ENCODE measurements at places on chromosomes 7 and 10.

GRCh38 chr10:114632869-114633715, 25.0 kb downstream of the ABLIM1 start:
- DNase-seq, result peak; percentile 80

GRCh38 chr7:25877802-25878789, 273.9 kb upstream of the NFE2L3 start:
- no peak for DNase-seq

DNA sequence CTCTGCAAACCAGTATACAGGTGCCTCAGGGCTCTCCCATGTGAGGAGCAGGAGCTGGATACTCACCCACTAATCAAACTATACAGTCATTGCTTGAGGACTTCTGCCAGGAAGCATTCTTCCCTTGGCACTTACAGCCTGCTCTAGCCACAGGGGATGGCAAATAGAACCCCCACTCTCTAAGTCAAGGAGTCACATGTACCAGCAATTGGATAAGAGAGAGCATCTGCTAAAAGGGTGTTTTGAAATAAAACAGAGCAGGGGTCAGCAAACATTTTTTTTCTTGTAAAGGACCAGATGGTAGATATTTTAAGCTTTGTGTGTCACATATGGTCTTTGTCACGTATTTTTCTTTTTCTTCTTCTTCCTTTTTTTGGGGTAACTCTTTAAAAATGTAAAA, 865.2 kb upstream of the GHITM start:
- no peak for DNase-seq

DNA sequence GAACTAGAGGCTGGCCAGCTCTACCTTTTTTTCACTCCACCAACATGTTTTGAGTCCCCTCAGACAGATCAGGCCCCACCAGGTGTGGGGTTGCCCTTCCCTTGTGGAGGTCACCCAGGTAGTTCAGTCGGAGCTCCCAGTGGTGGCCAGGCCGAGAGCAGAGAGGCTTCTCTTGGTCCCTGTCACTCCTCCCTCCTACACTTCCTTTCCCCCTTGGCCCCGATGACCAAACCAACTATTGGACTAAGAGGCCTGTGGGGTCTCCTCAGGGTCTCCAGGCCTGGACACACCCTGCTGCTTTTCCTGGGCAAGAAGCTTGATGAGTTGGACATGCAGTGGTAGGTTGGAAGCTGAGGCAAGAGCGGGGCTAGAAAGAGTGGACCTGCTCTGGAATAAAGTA, 174.8 kb downstream of the ZNF248 start:
- DNase-seq, result no peak

- DNase-seq, result no peak
Measured at GRCh38 chr10:78928330-78928729, 140.4 kb upstream of the ZMIZ1 start.

GRCh38 chr7:69283421-69283820, 314.9 kb upstream of the AUTS2 start:
- peak; percentile 48 for DNase-seq

DNA sequence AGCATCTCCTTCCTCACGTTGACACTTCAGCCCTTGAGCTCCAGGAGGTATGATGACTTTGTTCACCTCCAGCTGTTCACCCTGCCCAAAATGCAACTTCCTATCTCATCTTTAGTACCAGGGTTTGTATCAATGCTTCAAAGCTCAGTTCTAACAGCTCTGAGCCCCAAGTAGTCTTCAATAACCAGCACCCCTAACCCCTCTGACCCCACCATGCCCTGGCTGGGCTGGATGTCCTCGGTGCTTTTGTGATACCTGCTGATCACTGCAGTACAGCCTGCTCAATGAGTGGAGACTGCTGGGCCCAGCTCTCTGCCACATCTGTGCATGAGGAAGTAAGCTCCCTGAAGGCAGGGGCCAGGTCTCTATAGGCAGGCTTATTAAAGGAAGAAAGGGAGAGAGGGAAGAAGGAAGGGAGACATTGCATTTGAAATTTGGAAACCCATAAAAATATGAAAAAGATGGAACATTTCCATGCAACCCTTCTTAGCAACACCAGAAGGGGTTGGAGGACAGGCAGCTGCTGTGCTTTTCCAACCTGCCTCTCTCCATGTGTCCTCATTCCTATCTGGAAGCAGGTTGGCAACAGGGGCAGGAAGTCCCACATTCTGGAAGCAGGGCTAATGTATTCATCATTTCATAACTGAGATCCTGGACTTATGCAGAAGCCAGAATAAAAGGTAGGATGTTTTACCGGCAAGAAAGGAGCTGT, 756.1 kb downstream of the GRID1 start:
- no peak for DNase-seq

GRCh38 chr10:130378556-130379400, 242.6 kb downstream of the GLRX3 start:
- DNase-seq, result no peak

- peak; percentile 84 for DNase-seq
Measured at GRCh38 chr10:33412653-33413361, 78.3 kb upstream of the NRP1 start.

- DNase-seq, result no peak
Measured at GRCh38 chr7:117200786-117201458, 121.9 kb downstream of the WNT2 start.

DNA sequence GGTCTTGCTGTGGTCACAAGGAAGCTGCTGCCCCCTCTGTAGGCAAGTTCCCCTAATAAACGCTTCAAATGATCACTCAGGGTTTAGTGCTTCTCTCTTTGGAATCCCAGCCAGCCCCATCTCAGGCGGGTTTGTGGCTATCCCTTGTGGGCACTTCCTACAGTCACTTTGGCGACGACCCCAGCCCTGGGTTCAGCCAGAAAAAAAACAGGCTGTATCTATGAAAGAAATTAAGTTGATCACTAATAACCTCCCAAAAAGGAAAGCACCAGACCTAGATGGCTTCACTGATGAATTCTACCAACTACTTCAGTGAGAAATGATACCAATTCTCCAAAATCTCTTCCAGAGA, 208.2 kb downstream of the MAD1L1 start:
- no peak for DNase-seq

DNA sequence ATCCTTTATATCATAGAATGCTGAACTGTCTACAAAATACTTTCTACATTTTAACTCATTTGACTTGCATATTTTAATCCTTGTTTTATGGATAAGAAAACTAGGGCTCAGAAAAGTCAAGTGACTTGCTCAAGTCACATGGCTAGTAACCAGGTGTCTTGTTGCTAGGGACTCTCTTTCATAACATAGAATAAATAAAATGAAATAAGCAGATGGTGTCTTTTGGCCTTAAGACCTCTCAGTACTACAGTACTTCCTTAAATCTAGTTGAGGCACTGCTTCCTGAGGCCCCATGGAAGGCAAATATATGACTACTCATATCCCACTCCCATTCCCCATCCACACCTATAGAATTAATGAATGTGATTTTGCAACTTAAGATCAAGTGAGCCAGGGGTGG, 87.9 kb downstream of the CDK6 start:
- no peak for DNase-seq

- no peak for DNase-seq
Measured at GRCh38 chr10:125001313-125002046, 59.6 kb downstream of the ZRANB1 start.

GRCh38 chr10:29877793-29878491, 181.4 kb downstream of the JCAD start:
- no peak for DNase-seq
